ENCODE measurements at places on chromosomes 7 and 10. TPM values are rescaled to one million over a fixed set of nuclear protein-coding genes. Genes with fewer than 3 reads are reported as not detected.

DNA sequence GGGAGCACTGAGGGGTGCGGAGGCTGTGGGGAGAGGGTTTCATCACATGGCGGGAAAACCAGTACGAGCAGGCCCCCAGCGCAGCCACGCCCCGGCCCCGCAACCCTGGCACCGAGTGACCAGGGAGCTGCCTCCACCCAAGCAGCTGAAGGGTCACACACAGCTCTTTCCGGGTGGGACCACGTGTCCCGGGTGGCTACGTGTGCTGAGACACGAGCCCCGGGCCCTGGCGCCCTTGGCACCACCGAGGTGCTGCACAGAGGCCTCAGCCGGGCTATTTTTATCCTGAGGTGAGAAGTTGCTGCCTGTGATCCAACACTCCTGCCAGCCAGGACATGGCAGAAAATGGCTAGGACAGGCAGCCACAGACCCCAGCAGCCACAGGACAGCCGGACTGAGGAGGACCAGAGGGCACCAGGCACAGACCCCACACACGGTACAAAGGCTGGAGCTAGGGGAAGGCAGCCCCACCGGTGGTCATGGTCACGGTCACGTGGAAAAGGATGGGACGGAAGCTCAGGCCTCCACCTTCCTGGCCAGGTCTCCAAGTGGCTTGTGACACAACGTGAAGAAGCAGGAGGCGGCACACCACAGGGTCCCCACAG lies 223.7 kb downstream of the MAD1L1 start:
- H3K4me1 ChIP-seq, result peaks cover 8% of the 10 kb centered on the region
- no peak overlapping the region for H3K27ac ChIP-seq
- no peaks in the 10 kb centered on the region for H3K27me3 ChIP-seq
- H3K4me3 ChIP-seq, result no peak overlapping the region
- no peak for DNase-seq

SPDYE2B gene
- not detected for total RNA-seq

DNA sequence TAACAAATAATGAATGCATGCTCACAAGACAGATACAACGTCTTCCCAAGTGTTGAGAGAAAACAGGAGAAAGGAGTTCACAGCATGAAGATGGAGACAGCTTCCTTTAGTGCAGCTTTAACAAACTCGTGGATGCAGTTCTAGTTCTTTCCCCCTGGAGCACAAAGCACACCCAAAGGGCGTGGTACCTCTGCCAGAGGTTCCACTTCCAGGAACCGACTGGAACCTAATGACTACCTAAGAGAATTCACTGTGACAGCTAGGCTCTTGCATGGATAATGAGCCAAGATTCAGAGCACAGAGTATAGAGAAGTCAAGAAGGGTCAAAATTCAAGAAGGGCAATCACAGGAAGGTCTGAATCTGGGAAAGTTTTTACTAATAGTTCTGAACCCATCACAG lies 673.2 kb downstream of the XPNPEP1 start:
- no peaks in the 10 kb centered on the region for H3K36me3 ChIP-seq
- H3K27me3 ChIP-seq, result no peaks in the 10 kb centered on the region
- H3K4me3 ChIP-seq, result no peak overlapping the region
- H3K27ac ChIP-seq, result no peak overlapping the region

DNA sequence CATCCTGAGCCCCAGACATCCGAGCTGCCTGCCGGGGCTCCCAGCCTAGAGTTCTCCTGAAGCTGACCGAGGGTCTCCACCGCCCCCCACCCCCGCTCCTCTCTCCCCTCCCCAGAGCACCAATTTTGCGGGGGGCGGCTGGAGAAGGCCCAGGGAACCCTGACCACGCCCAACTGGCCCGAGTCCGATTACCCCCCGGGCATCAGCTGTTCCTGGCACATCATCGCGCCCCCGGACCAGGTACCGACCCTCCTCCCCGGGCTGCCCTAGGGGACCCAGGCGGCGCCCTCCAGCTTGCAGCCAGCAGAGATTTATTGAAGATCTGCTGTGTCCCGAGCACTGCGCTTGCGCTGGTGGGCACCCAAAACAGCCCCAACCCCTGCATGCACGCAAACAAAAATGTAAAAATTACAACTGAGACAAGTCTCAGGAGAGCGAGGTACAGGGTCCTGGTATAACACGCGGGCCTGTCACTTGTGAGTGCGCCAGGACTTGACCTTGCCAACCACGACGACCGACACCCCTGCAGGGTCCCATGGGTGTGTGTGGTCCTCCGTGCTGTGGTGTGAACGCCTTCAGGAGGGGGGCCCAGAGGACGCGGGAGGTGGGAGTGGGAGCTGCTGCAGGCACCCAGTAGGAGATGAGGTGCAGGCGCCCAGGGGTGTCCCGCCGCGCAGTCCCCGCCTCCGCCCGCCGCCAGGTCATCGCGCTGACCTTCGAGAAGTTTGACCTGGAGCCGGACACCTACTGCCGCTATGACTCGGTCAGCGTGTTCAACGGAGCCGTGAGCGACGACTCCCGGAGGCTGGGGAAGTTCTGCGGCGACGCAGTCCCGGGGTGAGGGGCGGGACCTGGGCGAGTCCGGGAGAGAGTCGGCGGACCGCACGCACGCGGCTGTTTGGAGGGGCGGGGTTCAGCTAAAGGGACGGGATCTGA lies 3.1 kb downstream of the PCOLCE start:
- peak; percentile 35 for DNase-seq
- no peaks in the 10 kb centered on the region for H3K27me3 ChIP-seq
- peak overlapping the region; percentile 92 for H3K4me3 ChIP-seq
- no peak overlapping the region for H3K27ac ChIP-seq

DNA sequence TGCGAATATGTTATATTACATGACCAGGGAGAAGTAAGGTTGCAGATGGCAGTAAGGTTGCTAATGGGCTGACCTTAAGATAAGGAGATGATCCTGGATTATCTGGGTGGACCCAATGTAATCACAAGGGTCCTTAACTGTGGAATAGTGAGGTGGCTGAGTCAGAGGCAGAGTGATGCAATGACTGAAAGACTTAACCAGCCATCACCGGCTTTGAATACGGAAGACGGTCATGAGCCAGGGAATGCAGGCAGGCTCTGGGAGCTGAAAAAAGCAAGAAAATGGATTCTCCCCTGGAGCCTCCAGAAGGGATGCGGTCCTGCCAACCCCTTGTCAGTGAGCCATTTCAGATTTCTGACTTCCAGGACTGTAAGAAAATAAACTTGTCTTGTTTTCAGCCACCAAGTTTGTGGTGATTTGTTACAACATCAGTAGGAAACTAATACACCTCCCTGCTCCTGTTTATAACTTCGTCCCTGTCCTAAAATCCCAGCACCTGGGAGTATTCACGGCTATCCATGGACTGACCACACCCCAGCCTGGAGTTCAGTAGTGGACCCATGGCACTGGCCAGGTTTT lies 4.6 kb upstream of the C10orf95 start:
- no peak overlapping the region for H3K4me3 ChIP-seq
- no peaks in the 10 kb centered on the region for H3K36me3 ChIP-seq
- peaks cover 28% of the 10 kb centered on the region for H3K4me1 ChIP-seq
- H3K27me3 ChIP-seq, result no peaks in the 10 kb centered on the region

Data from naive thymus-derived CD8-positive, alpha-beta T cell (primary cell).